CD4-positive, alpha-beta T cell treated with Interleukin-1 beta for 1 hour (primary cell): ENCODE measurements at places on chromosomes 6 and 20.

DNA sequence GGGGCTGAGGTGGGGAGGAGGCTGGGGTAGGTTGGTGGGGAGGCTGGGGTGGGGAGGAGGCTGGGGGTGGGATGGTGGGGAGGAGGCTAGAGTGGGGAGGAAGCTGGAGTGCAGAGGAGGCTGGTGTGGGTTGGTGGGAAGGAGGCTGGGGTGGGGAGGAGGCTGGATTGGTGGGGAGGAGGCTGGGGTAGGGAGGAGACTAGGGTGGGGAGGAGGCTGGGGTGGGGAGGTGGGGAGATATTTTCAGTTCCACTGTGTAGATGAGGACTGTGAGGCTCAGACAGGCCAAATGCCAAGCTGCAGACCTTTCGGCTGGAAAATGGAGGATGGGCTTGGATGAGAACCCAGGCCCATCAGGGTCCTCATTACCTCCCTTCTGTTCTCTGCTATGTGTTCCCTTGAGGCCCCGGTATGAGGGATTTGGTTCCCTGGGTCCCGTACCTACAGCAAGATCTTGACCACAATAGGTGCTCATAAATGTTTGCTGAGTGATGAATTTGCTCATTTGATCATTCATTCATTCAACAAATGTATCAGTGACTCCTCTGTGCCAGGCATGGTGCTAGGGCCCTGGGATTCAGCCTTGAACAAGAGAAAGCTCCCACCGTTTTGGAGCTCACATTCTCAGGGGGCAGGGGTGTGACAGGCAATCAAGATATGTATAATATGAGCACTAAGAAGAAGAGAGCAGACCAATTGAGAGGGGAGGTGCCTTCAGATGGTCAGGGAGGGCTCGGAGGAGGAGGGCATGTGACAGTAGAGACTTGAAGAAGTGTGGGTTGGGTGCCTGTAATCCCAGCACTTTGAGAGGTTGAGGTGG is 36.1 kb upstream of the NOL4L start:
- DNase-seq = no peak

- DNase-seq = no peak
Measured at GRCh38 chr6:71292001-71292400, 3.4 kb downstream of the OGFRL1 start.

DNA sequence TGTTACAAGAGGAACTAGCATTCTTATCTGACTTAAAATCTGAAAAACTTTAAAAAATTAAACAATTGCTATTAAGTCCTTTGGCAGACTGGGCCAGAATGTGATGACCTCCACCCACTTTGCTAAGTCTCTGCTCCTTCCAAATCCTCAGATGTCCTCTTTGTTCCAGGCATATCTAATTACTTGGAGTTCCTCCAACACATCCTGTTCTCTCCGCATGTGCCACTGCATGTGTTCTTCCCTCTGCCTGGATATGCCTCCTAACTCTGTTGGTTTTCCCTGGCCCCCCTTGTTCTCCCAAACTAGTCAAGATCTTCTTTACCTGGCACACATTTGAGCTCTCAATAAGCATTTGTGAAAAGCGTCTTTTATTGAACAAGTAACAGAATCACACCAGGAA is 23.1 kb downstream of the ELOVL2 start:
- DNase-seq = no peak

GRCh38 chr6:29741592-29741991 is 18.4 kb downstream of the HLA-F start:
- no peak for DNase-seq

- no peak for DNase-seq
Measured at GRCh38 chr20:59992526-59993084, 34.4 kb downstream of the CDH26 start.

DNA sequence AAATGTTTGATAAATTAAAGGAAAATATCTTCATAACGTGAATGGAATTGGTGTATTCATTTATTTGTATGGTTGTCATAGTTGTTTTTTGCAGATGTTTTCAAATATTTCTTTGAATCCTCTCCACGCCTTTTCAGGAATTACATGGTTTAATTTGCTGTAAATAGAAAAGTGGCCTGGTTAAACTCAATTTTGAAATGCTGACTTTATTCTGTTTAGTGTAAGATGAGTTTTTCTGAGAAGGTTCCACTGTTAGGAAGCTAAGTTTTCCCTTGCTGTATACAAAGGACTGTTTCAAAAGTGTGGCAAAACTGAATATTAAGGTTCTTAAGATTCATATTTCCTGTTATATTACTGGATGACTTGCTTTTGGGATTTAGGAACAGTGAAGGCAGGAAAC is 503 bp upstream of the ZC2HC1B start:
- DNase-seq = no peak

DNA sequence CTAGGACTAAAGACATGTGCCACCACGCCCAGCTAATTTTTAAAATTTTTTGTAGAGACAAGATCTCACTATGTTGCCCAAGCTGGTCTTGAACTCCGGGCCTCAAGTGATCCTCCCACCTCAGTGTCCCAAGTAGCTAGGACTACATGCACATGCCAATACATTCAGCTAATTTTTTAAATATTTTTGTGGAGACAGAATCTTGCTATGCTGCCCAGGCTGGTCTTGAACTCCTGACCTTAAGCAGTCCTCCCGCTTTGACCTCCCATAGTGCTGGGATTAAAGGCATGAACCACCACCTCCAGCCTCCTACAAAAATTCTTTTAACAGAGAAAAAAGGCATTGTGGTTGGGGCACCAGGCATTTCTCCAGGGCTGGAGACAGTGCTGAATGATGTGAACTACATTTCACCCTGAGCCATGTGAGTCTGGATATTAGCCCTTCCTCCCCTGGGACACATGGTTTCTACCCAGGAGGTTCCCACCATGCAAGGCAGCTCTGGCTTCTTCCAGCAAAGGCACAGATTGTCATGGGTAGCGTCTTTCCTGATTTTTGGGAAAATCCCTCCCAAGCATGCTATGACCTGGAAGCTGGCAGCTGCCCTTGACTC is 36.3 kb upstream of the CMTR1 start:
- no peak for DNase-seq

DNA sequence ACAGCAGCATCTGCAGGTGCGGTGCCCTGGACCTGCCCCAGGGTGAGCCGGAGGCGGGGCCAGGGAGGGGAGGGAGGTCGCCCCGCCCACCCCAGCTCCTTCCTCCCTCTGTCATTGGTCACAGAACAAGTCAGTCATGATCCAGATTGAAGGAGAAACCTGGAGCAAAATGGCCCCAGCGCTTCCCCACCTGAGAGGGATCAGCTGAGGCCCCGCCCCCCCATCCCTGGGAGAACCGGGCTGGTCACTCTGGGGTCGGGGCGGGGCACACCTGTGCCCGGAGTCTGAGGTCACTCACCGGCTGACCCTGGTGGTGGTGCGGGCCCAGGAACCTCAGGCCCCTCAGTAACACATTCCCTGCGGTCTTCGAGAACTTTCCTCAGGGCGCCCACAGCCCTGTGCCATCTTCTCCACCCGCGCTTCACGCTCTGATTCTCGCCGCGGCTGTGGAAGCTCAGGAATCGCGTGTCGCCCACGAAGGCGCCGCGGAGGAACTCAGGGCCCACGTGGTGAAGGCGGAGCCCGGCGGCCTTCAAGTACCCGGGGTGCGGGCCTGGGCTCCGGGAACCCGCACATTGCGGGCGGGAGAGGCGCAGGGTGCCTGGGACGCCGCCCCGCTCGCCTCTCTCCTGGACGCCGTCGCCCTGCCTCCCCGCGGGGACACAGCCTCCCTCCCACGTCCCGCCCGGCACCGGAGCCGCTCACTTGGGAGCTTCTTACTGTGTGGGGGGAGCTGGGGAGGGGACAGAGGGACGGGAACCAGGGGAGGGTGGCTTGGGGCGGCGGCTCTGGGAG is 36.4 kb upstream of the HLA-C start:
- DNase-seq = peak; percentile 85

GRCh38 chr20:34622821-34623451 is 54.0 kb downstream of the PIGU start:
- peak; percentile 8 for DNase-seq

DNA sequence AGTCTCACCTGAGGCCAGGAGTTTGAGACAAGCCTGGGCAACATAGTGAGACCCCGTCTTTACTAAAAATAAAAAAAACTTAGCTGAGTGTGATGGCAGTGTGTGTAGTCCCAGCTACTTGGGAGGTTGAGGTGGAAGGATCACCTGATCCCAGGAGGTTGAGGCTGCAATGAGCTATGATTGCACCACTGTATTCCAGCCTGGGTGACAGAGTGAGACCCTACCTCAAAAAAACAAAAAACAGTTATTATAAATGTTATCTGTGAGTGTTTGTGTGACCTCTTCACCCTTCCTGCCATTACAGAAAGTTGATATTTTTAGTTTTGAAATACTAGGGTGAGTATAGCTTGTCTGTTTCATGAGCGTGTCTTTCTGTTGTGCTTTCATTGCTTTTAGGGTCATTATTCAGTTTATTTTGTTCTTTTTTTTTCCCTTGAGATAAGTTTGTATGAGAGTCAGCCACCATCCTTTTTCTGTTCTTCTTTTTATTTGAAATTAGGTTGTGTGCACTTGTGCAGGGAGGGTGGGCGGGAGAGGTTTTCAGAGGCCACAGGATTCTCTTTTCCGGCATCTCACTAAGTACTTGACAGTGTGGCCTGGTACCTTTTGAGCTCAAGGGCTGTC is 26.2 kb downstream of the CDYL start:
- DNase-seq = no peak

- no peak for DNase-seq
Measured at GRCh38 chr6:52588710-52589091, 11.8 kb upstream of the TRAM2 start.

GRCh38 chr6:15062516-15063252 is 183.2 kb upstream of the JARID2 start:
- no peak for DNase-seq

DNA sequence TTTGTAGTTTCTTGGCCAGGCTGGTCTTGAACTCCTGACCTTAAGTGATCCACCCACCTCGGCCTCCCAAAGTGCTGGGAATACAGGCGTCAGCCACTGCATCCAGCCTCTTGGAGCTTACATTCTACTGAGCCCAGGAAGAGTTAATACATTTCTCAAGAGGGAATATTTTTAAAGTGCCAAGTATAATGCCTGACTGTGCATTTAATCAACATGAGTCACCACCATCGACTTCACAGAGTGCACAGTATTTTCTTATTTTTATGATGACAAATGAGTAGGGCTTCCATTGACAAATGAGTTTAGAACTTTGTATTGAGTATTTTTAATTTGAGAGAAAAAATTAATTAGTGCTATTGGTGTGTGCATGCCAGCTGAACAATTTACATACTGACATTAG is 72.2 kb downstream of the SASH1 start:
- DNase-seq = no peak

GRCh38 chr6:75751443-75751842 is 2.4 kb downstream of the MYO6 start:
- no peak for DNase-seq

DNA sequence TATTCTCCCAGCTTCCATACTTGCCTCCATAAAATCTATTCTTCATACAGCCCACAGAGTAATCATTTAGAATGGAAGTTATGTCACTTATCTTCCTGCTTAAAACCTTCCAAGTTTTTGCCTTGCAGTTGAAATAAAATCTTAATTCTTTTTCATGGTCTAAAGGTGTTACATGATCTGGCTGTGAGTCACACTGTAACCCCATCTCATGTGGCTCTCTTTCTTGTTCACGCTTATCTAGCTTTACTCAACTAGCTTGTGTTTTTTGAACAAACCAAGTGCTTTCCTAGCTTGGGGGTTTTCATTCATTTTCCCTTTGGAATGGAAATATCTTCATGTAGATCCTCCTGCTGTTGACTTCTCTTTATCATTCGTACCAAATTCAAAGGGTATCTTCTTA is 23.6 kb upstream of the THEMIS start:
- no peak for DNase-seq

GRCh38 chr6:90251295-90251992 is 45.2 kb downstream of the BACH2 start:
- DNase-seq = no peak

DNA sequence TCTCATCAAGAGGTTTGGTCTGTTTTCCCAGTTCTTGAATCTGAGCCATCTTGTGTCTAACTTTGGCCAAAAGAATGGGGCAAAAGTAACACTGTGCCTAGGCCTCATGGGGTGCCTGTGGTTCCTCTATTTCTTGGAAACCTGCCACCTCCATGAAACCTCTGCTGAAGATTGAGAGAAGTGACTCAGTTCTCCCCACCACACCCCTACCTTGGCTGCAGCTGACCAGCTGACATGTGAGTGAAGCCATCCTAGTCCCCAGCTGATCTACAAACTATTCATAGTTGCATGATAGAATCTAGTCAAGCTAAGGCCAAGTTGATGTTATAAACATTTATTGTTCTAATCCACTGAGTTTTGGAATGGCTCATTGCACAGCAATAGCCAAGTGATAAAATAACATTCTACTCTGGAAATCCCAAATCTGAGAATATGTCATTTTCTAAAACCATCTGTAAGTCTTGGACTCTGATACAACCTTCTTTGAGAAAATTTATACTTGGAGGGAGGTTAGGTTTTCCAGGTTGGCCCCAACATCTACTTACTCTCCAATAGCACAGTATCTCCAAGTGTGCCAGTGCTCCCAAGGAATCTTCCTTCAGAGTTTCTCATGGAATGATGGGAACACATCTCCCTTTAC is 107.0 kb upstream of the SMLR1 start:
- DNase-seq = no peak

DNA sequence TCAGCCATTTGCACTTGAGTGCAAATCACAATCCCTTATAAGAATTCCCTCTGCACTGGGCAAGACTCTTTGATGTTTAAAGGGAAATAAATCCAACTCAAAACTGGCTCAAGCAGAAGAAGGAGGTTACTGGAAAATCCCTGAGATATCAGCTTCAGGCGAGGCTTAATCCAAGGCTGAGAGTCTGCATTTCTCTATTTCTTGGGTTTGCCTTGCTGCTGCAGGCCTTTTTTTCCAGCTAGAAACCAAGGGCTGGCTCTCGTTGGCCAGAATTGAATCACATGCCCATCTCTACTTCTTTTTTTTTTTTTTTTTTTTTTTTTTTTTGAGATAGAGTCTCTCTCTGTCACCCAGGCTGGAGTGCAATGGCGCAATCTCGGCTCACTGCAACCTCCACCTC is 11.7 kb downstream of the HCK start:
- no peak for DNase-seq

GRCh38 chr6:25227854-25228253 is 51.3 kb upstream of the CARMIL1 start:
- DNase-seq = no peak

GRCh38 chr6:52551483-52552277 is 25.2 kb downstream of the TRAM2 start:
- no peak for DNase-seq

GRCh38 chr6:13496513-13497190 is 9.3 kb upstream of the GFOD1 start:
- DNase-seq = no peak

DNA sequence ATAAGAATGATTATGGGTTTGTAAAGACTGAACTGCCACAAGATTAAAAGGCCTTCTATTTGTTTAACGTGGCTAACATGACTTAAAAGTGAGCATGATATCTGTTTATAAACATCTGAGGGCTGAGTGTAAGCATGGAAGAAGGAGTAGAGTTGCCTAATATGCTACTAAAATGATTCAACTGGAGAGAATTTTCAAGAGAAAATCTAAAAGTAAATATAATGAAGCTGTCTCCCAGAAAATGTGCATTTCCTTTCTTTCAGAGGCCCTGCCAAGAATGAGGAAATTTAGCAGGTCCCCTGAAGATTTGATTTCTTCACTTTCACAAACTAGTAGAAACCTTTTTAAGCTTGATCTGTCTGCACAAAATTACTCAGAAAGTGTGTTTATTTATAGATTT is 4.2 kb upstream of the EYA4 start:
- DNase-seq = no peak
